HS-5 (cell line): ENCODE measurements at places on chromosomes 16 and 17.

GRCh38 chr16:29676989-29677785 lies 1.8 kb upstream of the QPRT start:
- no peak for DNase-seq

GRCh38 chr17:2707721-2708584 lies 3.6 kb downstream of the CLUH start:
- DNase-seq: no peak

DNA sequence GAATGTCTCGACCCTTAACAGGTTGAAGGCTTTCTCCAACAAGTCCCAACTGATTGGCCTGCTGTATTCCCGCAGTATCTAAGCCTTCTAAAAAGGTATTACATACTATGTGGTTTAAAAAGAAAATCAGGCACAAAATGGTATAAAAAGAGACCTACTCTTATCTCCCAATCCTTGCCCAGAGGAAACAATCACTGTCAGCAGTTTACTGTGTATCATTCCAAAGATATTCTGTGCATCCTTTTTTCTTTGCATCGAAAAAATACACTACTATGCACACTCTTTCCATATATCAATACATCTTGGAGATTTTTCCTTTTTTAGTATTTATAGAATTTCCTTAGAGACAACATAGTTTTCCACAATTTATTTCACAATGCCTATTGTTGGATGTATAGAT lies 118.8 kb upstream of the TBX2 start:
- DNase-seq: no peak

- no peak for DNase-seq
These were observed 18.5 kb downstream of the RAP1GAP2 start for GRCh38 chr17:2814481-2815341.

- DNase-seq: peak; percentile 41
These were observed at the start of gene FAM83G for GRCh38 chr17:19004421-19005136. Gene FAM83G (minus strand): TSS chr17:19004764. CDS start chr17:19004041, 723 bp downstream.

DNA sequence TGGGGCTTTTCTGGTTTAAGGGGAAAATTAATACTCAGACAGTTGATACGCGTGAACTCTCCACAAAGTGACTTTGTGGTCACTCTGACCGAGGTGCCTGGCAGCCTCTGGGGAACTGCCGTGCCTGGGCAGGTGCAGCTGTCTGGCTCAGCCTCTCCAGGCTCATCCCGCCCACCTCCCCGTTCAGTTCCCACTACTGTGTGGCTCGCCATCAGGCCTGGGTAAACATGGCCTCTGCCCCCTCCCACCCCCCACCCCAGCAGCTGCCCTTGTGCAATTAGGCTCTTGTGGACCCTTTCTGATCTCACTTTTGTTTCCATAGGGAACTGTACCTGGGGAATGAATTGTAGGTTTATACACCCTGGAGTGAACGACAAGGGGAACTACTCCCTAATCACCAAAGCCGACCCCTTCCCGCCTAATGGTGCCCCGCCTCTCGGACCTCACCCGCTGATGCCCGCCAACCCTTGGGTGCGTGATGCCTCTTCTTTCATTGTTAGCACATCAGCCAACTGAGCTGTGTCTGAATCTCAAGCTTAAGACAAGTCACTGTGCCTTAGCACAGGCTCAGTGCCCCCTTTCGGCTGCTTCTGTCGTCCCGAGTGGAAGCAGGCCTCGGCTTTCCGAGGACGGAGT lies 27.8 kb downstream of the ZC3H18 start:
- DNase-seq: no peak

GRCh38 chr16:84446084-84446483 lies 58.4 kb downstream of the MEAK7 start:
- no peak for DNase-seq

GRCh38 chr17:16449121-16449570 lies 33.8 kb downstream of the TRPV2 start:
- no peak for DNase-seq

GRCh38 chr17:11797803-11798202 lies 199.5 kb downstream of the ZNF18 start:
- no peak for DNase-seq
